Sciatic nerve (tissue), 2 donors: ENCODE measurements at places on chromosomes 1 and 21. TPM values are rescaled to one million over a fixed set of nuclear protein-coding genes. Genes with fewer than 3 reads are reported as not detected.

Gene ARID4B
- total RNA-seq: 61.3 TPM

DNA sequence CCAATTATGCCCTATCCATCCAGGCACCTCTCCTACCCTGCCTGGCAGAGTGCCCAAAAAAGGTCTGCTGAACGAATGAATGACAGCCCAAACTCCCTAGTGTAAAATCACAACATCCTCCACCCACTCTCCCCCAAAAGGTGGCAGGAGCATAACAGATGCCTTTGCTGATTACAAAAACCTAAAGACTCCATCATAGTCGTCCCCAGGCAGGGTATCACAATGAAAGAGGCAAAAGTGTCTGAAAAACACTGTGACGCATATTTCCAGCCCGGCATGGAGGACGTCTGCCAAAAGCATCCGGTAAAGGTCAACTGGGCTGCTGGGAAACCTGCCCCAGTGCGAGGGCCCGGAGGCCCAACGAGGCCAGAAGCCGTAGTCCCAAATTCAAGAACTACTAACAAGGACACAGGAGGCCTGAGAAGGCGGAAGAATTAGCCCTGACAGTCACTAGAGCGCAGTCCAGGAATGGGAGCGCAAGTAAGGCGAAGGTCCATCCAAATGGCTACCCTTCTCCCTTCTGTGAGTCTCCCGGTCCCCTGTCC is 576 bp downstream of the SMIM12 start:
- peak; percentile 60 for DNase-seq

- peak; percentile 74 for DNase-seq
Measured at GRCh38 chr1:109482791-109483671, 674 bp upstream of the ATXN7L2 start.

DNA sequence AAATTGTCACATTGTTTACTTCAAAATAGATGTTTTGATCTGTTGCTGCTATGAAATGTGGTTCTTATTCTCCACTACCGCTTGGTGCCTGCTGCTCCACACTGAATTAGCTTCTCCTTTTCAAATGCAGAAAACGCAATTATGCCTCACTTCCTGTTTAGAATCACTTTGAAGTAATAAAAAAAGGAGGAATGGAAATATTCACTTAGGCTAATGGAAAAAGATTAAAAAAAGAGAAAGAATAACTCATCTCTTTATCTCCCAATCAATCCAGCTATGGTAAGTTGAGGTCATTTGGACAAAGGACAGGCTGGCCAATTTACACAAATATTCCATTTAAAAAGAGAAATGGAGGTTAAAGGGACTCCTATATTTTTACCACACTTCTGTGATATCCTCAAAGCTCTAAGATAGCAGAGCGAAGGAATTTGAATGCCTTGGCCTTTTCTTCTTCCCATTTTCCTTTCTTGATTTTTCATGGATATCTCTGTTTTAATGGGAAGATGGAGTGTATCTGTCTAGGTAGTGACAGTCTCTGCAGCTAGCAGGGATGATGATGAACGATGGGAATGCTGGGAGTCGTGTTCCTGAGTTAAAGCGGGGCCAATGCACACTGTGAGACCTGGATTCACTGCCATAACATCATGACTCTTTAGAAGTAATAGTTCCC is 35.7 kb downstream of the RGS5 start:
- DNase-seq: no peak

DNA sequence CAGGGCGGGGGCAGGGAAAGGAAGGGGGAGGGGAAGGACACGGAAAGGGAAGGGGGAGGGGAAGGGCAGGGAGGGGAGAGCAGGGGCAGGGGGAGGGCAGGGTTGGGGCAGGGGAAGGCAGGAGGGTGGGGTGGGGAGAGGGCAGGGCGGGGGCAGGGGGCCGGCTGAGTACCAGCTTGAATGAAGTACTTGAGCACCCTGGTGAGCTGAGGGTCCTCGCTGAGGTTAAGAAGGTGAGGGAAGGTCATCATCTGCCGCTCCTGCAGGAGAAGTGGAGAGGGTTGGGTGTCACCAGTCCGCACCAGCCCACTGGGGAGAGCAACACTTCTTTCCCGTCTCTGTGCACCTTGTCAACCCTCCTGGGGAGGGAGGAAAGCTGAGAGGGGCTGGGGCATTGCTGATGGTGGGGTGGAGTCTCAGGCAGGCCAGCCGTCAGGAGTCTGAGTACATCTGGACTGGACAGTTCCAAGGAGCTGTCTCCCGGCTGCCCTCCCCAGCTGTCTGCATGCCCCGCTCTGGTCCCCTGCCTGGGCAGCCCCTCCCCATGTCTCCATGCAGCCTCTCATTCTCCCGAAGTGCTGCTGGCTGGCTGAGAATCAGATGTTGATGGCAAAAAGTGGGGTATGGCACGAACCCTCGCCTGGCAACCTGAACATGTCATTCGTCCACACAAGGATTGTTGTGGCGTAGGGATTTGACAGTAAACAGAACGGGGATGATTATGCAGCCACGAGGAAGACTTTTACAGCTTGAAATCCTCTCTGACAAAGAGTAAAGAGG is 70.0 kb downstream of the SCCPDH start:
- no peak for DNase-seq
